Left renal pelvis (tissue), 4 donors: ENCODE measurements at places on chromosomes 11 and 22.

DNA sequence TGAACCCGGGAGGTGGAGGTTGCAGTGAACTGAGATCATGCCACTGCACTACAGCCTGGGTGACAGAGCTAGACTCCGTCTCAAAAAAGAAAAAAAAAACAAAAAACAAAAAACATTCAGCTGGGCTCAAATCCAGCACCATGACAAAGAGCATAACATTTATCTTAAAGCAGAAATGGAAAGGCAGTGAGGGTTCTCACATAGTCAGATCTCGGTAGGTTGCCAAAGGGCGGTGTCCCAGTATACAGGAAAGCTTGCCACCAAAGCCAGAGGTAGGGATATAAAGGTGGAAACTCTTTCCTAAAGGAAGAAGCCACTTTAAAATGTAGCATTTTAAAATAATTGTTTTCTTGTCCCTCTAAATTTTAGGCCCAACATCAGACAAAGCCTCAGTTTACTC is 22.4 kb upstream of the CAPRIN1 start:
- DNase-seq: no peak

- DNase-seq: peak; percentile 25
These were observed 74.4 kb downstream of the ARHGAP32 start for GRCh38 chr11:129117595-129118350.

GRCh38 chr11:94751218-94751609 is 16.9 kb upstream of the AMOTL1 start:
- DNase-seq: no peak

GRCh38 chr11:64788321-64789215 is 10.2 kb upstream of the SF1 start:
- DNase-seq: no peak

GRCh38 chr11:97136067-97136466 is 746.3 kb downstream of the JRKL start:
- no peak for DNase-seq

GRCh38 chr22:44437216-44438055 is 60.6 kb downstream of the RTL6 start:
- DNase-seq: no peak

DNA sequence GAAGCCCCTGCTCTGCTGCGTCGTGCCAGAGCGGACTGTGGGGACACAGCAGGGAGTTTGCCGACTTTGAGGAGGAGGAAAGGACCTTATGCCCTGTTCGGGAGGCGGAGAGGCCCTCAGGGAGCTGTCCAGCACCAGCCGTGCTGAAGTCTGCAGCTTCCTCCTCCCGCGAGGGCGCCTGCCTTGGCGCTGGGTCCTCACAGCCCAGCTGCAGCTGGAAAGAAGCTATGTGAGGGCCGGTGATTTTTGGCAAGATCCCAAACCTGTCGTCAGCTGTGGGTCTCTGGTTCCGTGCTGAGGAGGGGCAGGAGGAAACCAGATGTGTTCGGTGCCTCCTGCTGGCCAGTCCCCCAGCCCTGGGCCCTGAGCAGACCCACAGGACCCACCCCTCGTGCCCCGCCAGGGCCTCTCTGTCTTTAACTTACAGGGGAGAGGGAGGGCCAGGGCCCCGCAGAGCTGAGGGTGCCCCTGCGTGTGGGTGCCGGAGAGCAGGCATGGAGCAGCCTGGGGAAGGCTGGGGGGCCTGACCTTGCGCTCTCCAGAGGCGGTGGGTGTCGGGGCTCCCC is 12.0 kb downstream of the BRSK2 start:
- DNase-seq: peak; percentile 68

- no peak for DNase-seq
These were observed 15.5 kb upstream of the TMEM135 start for GRCh38 chr11:87022254-87022653.

GRCh38 chr11:108890482-108891105 is 225.7 kb downstream of the DDX10 start:
- no peak for DNase-seq

GRCh38 chr11:131998020-131998419 is 627.6 kb downstream of the NTM start:
- peak; percentile 45 for DNase-seq

DNA sequence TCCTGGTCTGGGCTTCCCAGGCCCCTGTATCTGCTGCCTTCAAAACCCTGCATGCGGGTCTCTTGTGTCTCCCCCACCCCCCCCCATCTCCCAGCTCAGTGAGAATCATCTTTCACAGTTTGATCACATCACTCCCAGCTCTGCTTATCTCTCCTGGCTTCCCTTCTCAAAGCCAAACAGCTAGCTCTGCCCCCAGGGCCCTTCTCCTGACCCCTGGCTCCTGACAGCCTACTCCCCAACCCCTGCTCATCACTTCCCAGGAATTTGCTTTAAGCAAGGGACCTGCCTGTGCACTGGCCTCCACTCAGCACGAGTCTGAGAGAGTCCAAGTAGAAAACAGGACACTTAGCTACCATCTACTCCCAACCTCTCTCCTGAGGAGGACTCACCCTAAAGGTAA is 342.7 kb downstream of the TENM4 start:
- no peak for DNase-seq
